Fibroblast of pulmonary artery (primary cell): ENCODE measurements at places on chromosomes 3 and 15.
A peak's percentile ranks its signal among the peaks of the same experiment; 100 is the strongest.

- DNase-seq, result no peak
These were observed 19.1 kb downstream of the UBE2E1 start for GRCh38 chr3:23824699-23825444.

GRCh38 chr3:11820531-11821041, 26.1 kb downstream of the TAMM41 start:
- DNase-seq, result no peak

DNA sequence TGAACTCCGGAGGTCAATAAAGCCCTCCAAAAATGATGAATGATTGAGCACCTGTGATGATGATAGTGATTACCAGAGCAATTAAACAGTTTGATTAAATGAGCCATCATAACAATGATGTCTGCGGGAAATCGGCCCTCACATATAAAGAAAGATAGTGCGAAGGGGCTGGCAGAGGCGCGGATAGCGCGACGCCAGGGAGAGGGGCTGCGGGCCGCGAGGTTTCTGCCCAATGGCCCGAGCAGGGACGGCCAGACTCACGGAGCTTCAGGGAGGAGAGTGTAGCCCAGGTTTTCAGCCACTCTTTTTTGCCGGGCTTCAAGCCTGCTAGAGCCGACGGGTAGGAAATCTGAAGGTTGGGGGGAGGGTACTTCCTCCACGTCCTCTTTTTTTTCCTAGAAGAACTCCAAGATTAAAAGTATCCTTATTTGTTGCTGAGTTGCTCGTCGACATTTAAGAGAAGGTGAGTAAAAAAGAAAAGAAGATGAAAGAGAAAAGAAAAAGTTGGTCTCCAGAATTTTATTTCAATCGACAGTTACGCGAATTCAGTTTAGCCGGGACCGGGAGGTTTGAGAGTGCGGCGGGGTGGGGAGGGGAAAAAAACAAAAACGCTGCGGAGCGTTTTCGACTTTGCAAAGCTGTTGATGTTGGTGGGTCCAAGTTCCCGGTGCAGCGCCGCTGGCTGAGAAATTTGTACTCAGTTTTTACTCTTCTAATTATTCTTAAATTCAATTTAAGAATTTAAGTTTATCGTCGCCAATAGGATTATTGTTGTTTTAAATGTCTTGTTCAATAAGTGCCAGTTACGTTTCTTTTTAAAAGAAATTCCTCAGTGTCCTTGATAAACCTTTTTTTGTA, 2.2 kb upstream of the MEIS2 start:
- no peak for DNase-seq

DNA sequence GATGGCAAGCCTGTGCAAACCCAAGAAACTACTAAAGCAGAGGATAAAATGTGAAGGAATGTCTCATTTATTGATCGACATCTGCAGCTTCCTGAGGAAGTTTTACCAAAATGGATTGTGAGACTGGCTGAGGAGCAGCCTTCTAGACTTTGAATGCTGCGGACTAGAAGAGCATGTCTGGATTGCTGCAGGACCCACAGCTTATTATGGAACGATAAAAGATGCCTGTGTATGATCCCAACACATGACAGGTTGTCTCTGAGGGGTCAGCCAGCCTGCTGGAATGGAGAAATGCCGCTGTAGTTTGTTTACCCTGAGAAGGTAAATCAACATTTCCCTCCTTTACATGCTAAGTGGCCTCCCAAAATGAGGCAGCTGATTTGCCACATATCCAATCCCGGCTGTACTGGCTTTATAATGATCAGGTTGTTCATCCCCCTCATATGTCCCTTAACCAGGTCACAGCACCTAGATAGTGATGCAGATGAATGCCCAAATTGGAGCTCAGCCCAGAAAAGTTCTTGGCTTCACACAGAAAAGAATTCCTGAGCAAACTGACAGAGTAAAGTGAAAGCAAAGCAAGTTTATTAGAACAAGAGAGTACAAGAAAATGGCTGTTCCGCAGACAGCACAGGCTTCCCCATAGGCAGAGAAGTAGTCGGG, 63.9 kb downstream of the IL12A start:
- DNase-seq, result peak; percentile 42

GRCh38 chr3:3027976-3028567, 82.1 kb downstream of the IL5RA start:
- DNase-seq, result no peak

GRCh38 chr15:65937054-65937453, 67.8 kb downstream of the RAB11A start:
- no peak for DNase-seq

DNA sequence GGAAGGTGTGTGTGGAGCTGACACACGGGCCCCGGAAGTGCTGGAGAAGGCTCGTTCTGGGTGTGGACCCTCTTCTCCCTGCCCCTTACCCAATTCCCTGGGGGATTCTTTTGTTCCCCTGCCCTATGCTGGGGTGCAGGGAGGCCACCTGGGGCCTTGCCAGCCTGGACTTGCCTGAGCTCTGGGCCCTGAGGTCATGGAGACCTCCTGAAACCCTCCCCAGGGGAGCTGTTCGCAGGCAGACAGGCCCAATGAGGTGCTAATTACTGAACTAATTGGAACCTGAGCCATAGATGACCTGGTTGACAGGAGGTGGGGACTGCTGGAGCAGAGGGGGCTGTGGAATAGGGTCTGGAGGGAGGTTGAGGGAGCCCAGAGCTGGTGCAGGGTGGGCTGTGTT, 9.4 kb upstream of the C15orf39 start:
- DNase-seq, result no peak

- DNase-seq, result no peak
These were observed 615.4 kb downstream of the CADM2 start for GRCh38 chr3:85574006-85574705.
